ENCODE measurements at places on chromosomes 12 and 14.

- DNase-seq = no peak
Measured at GRCh38 chr12:80038062-80038560, 61.2 kb upstream of the OTOGL start.

- no peak for DNase-seq
Measured at GRCh38 chr14:52000696-52001095, 11.3 kb downstream of the RTRAF start.

DNA sequence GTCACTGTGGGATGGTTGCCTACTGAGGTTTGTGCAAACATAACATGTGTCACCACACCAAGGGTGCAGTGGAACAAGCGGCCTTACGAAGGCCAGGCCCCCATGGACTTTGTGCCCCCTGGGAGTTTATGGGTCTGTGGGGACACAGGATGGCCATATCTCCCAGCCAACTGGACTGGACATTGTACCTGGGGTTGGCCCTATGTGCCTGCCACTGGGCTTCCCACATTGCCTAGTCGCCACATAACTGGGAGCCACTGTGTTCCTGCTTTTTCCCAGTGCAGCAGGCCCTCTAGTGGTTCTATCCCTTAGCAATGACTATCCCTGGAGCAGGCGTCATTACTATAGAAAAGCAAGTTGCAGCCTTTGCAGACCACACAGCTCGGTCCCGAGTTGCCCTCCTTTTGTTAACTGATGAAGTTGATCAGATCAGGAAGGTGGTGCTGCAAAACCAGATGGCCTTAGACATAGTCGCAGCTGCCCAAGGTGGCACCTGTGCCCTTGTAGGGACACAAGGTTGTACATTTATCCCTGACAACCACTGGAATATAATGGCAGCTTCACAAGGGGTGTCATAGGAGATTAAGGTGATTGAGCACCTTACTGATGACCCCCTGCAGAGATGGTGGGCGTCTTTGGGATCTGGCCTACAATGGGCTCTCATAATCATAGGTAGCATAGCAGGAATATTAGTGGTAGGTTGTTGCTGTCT is 15.2 kb upstream of the RNASE12 start:
- peak; percentile 47 for DNase-seq

DNA sequence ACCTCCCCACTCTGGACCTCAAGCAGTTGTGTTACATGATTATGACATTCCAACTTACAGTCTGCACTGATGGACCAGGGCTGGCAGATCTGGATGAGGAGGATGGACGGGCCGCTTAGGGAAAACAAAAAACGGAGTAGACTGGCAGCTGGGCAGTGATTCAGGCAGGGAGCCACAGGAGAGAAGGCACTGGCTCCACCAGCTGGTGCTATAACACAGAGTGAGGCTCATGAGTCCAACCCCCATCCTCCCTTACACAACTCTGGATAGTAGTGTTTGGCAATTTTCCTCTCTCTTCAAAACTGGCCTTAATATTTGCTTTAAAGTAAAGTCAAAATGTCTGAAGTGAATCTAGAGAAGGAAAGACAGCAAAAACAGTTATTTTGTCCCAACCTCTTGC is 9.7 kb upstream of the RIC8B start:
- peak; percentile 46 for DNase-seq

GRCh38 chr12:93642751-93643150 is 34.4 kb upstream of the CRADD start:
- DNase-seq = no peak

All from pons (tissue), 1 donor.